ENCODE measurements at places on chromosomes 11 and 22. TPM values are rescaled to one million over a fixed set of nuclear protein-coding genes. Genes with fewer than 3 reads are reported as not detected.

Gene ZDHHC5
- 44.1 TPM for total RNA-seq

Gene ARHGAP42
- 18.7 TPM for total RNA-seq

Gene XKR3
- not detected for total RNA-seq

Gene E2F8
- not detected for total RNA-seq

Gene PRG2
- total RNA-seq, result not detected

Gene KDM2A
- 47.4 TPM for total RNA-seq

Gene FIBIN
- 31.8 TPM for total RNA-seq

Gene PGA4
- 94.5 TPM for total RNA-seq

Gene MRGPRX3
- not detected for total RNA-seq

Gene H19
- total RNA-seq, result 569 TPM

Gene DNAJB7
- not detected for total RNA-seq

Gene PRR5L
- 23.2 TPM for total RNA-seq

Gene MUC15
- total RNA-seq, result not detected

Gene MUC6
- total RNA-seq, result not detected

Gene CASP4
- 122 TPM for total RNA-seq

Gene LGR4
- total RNA-seq, result 18.1 TPM

Gene PATE4
- not detected for total RNA-seq
